ENCODE measurements at places on chromosomes 1 and 21.
A peak's percentile ranks its signal among the peaks of the same experiment; 100 is the strongest.

GRCh38 chr21:33552093-33552998 lies 9.5 kb downstream of the SON start:
- no peak for DNase-seq

- peak; percentile 84 for DNase-seq
Observed at GRCh38 chr1:32981003-32981901, 16.6 kb upstream of the RNF19B start.

DNA sequence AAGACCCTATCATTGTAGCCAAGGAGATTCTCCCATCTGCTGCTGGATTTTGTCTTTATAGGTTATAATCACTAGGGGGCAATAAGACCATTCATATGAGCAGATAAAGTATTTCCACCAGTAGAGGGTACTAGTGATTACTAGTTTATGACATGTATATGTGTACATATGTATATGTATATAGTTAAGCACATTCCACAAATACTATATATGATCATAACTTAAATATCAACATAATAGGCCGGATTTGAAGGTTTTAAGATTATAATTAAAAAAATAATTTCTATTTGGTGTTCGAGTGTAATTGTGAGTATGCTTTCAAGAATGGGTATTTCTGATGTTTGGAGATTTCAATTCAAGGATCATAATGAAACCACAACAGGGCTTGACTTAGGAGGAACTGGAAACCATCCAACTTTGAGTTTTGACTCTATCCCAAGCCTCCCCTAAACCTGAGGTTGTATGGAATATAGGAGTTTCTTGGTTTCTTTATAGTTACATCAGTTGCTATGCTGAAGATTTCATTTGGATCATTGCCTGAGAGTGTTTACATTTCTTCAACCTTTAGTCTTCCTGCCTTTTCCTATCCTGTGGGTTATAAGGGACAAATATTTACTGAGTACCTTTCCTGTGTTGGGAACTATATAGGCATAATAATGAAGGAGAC lies 16.9 kb downstream of the TCEANC2 start:
- peak; percentile 42 for DNase-seq

DNA sequence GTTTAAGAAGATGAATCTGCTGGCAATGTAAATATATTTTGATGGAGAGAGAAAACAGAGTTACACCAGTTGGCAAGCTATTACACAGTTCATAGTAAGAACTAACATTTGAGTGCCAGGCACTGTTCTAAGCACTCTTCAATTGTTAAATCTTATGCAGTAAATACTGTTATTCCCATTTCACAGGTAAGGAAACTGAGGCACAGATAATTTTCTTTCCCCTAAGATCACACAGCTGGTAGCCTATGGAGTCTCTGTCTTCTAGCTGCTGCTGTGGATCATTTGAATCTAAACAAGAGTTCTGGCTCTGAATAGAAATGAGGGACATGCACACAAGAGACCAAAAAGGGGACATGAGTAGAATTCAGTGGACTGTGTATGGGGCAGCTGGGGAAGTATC lies 8.0 kb downstream of the ANGPTL1 start:
- DNase-seq: no peak

GRCh38 chr1:31763671-31764311 lies 349 bp downstream of the ADGRB2 start:
- no peak for DNase-seq

GRCh38 chr1:223524930-223525451 lies 131.8 kb downstream of the CCDC185 start:
- no peak for DNase-seq

DNA sequence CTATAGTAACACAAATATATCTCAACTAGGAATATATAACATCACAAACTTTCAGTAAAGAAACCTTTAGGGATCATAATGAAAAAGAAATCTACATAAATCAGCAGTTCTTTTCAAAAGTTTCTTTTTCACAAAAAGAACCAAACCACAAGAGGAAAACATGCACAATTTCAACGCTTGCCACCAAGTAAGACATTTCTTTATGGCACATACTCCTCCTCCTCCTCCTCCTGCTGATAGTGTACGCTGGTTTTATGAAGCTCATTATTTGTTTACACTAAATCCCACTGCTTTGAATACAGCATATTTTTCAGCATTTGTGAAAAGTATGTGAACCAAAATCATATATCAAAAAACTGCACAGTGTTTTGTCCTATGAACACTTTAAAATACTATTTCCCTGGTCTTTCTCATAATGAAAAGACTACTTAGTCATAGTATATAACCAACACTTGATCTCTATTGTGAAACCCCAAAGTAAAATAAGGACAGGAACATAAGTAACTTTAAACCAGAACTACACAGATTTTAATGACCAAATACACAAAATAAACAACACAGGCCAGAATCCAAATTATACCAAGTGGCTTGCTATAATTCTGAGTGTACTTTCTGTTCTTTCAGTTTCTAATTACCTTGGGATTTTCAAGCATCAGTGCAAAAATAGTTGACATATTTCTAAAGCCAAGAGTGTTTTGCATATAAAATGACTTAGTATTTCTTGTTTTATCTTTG lies 184.2 kb downstream of the EIF4G3 start:
- DNase-seq: no peak

All from GF-D8 (cell line).